Activated CD4-positive, alpha-beta T cell treated with anti-CD3 and anti-CD28 coated beads, Interleukin-2, amount 50 U/mL, for 4 hours (primary cell): ENCODE measurements at places on chromosomes 4 and X.

DNA sequence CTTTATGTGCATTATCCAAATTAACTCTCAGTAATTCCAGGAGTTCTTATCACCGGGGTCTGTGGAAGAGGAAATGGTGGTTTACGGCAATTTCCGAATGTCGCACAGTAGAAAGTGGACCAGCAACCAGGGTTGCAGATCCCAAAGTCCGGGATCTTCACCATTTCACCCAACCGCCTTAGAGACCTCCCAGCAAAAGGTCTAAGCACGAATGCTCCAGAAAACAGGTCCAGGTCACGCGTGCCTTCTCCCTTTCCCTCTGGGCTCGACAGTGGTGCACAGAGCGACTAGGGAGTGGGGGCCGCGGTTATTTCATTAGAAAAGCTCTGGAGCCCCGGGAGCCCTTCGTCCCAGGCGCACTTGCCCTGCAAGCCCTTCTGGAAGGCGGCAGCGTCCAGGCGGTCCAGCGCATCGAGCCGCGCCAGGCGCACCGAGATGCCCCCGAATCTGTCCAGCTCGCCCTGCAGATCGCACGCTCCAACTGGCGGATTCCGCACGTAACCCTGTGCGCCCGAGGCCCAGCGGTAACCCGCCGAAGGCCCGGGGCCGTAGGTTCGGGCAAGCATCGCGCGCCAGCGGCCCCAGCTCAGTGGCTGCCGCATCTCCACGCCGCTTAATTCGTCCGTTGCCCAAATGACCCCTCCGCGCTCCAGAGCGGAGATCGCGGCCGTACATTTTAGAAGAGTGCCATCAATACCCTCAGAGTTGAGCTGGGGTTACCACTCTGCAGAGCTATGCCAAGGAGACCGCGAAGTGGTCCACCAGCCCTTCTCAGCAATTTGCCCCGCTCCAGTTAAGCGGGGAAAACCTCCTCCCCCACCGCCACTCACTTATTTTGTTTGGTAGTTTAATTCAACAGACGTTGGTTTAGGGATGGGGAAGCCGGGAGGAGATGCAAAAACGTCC is at the start of gene NUDT6:
Gene NUDT6, minus strand, starts transcription at position 627 of the 906 bp plus-strand sequence. Its CDS starts 25 bp downstream, at position 602.
- DNase-seq = peak; percentile 9

GRCh38 chr4:1683261-1683735 is 815 bp downstream of the FAM53A start:
- DNase-seq = no peak

DNA sequence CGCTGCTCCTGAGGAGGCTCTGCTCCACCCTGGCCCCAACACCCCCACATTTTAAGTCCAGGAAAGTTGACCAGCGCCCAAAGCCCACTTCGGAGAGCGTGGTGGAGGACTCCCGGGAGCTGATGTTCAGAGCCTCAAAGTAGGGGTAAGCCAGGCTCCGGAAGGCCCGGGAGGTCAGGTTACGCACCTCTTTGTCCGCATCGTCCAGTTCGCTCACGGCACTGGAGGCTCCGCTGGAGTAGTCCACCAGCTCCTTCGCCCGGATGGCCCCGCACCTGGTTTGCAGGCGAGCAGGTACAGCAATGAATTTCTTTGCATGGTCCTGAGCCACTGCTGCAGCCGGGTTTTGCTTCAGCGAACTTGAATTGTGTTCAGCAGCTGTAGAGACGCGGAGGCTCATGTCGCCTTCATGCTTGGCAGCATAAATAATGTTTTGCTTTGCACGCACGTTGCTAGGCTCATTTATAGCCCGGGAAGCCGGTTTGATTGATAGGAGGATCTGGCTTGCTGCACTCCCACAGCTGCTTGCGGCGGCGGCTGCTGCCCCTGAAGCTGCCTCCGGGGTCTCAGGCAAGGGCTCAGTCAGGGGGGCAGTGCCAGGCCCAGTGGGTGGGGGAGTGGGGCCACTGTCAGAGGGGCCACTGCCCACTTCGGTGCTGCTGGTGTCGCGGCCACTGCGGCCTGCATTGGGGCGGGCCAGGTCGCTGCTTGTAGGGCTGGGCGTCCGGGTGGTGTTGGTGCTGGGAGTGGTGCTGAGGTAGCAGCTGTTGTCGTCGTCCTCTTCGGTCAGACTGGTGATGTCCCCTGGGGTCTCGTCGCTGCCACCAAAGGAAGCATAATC is 4.8 kb downstream of the C4orf54 start:
- DNase-seq = no peak

DNA sequence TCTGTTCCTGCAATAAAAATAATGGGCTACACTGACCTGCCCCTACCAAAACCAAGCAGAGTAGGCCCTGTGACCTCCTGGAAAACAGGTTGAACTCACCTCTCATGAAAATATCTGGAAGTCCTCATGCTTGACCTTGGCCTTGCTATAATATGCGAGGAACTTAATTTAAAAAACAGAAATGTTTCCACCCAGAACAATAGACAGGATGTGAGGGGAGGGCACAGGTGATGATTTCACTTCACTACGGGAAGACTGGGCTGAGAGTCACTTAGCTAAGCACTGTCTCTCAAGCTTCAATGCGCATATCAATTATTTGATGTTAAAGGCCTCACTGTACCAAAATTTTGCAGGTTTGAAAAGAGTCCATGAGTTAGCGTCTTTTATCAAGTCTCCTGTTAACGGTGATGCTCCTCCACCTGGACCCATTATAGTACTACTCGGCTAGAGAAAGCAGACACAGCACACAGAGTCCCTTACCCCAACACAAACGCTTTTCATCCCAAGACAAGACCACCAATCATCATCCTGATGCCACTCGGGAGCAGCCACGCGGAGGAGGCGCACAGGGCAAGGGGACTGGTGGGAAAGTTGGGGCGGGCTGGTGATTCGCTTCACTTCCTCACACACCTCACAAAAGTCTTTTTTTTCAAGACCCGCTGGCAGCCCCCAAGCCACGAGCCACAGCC is 25.9 kb downstream of the ZNF721 start:
- no peak for DNase-seq

DNA sequence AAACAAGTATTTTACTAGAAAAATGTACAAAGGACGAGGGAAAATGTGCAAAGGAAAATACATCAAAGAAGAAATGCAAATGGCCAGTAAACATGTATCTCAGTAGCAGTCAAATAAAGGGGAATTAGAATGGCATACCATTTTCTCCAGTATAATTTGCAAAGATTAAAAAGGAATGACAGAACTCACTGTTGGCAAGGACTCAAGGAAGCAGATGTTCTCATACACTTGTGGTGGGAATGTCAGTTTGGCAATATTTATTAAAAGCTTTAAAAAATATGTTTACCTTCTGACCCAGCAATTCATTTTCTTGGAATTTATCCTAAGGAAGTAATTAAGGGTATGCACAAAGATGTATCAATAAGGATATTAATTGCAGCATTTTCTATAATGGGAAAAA is 7.6 kb downstream of the CLCN5 start:
- no peak for DNase-seq

DNA sequence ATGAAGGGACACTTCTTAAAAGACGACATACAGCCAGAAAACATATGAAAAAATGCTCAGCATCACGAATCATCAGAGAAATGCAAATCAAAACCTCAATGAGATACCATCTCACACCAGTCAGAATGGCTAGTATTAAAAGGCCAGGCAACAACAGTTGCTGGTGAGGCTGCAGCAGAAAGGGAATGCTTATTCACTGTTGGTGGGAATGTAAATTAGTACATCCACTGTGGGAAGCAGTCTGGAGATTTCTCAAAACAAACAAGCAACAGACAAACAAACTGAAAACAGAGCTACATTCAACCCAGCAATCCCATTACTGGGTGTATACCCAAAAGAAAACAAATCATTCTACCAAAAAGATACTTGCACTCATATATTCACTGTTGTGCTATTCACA is 197.9 kb downstream of the EVC2 start:
- DNase-seq = no peak

DNA sequence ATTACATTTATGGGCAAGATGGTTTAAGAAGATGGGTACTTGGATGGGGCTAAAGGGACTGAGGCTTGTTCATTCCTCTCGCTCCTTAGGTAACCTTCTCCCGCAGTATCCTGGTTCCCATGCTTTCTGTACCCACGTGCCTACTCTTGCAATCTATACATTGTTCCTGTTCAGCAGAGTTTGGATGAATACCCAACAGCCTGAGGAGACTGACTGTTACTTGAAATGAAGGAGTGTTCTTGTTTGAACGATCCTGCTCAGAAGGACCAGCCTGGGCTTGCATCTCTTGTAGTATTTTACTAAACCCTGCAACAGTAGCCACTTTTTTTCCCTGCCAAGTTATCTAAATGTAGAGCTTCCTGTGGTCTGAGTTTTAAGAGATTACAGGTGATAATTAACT is 33.7 kb upstream of the ADH6 start:
- DNase-seq = no peak

GRCh38 chrX:136191171-136191570 is 43.8 kb downstream of the FHL1 start:
- no peak for DNase-seq

DNA sequence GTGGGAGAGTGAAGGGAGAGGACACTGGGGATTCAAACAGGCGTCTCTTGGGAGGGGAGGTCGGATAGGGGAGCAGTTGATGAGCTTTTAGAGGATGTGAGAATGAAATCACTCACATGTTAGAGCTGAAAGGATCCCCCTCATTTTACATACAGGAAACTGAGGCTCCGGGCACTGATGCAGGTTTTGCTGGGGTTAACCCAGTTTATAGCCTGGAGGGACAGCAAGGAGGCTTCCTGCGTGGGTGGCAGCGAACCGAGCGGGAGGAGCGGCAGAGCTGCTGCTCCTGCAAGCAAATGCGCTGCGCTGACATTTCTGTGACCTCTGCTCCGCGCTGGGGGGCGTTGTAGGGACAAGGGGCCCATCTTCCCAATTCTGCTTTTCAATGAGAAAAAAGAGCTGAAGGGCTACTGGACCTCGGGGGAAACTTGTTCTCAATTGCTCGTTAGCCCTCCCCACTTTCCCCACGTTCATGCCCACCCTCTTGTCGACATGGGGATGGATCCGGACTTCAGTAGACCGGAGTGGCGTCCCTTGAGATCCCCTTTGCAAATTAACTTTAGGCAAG is 1.2 kb upstream of the NEUROG2 start:
- no peak for DNase-seq

GRCh38 chrX:130110379-130111219 is at the start of gene ELF4:
Gene ELF4, minus strand, starts transcription at chrX:130110497. Its CDS starts 29,167 bp downstream, at chrX:130081330.
- peak; percentile 58 for DNase-seq

DNA sequence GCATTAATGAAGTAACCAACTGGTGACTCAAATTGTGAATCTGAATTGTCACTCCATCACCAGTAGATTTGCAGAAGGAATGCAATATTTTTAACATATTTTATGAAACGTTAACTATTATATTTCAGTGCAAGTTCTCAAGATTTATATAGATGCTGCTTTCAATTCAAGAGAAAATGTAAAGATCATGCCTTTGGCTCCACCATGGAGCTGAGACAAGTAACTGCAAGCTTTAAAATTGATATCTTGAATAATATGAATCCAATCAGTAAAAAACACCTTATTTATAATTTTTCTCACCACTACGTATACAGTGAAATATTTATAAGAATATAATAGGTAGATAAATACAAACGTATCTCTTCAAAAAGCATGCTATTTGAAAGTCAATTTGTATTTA is 27.8 kb upstream of the GALNTL6 start:
- DNase-seq = no peak

GRCh38 chr4:6851962-6852361 is 57.7 kb upstream of the TBC1D14 start:
- no peak for DNase-seq

GRCh38 chr4:112736718-112737135 is 99.8 kb downstream of the LARP7 start:
- no peak for DNase-seq
